Naive thymus-derived CD8-positive, alpha-beta T cell (primary cell): ENCODE measurements at places on chromosomes 1 and 21.

GRCh38 chr1:233440951-233441401, 113.5 kb downstream of the MAP3K21 start:
- DNase-seq = no peak

DNA sequence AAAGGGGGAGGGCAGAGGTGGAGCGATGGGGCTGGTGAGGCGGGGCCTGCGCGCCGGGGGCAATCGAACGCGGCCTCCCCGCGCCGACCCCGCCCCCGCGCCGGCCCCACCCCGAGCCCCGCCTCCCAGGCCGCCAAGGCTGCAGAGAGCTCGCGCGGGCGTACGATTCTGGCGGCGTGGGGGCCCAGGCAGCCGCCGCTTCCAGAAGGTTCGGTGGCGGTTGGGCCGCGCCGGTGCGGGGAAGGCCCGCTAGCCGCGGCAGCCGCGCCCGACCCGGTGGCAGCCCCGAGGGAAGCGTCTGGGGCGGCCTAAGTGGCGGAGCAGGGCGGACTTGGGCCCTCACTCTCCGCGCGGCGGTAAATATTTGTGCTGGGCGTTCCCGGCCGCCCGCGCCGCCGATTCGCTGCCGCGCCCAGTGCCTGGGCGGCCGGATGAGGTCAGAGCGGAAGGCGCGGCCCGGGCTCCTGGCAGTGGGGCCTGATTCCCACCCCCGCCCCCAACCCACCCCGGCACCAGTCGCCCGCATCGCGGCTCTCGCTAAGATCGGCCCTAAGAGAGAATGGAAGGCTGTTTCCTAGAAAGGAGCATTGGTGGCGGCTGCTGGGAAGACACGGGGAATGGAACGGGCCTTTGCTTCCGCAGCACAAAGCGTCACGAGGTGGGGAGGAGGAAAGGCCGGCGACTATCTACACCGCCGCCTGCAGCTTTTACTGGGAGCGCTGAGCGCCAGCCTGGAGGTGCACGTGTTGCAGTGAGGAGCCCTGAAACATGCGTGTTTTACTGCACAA, at the start of gene ACOT7:
TSS of gene ACOT7 (minus strand) at position 368 of the 788 bp plus-strand sequence. CDS start 368 bp downstream, outside the sequence.
- peak; percentile 89 for DNase-seq

- no peak for DNase-seq
Observed at GRCh38 chr1:161261261-161262235, 3.0 kb downstream of the PCP4L1 start.

GRCh38 chr1:42334240-42335049, 590 bp downstream of the FOXJ3 start:
- DNase-seq = no peak

- DNase-seq = no peak
Observed at GRCh38 chr1:14941864-14942263, 211.7 kb upstream of the TMEM51 start.

DNA sequence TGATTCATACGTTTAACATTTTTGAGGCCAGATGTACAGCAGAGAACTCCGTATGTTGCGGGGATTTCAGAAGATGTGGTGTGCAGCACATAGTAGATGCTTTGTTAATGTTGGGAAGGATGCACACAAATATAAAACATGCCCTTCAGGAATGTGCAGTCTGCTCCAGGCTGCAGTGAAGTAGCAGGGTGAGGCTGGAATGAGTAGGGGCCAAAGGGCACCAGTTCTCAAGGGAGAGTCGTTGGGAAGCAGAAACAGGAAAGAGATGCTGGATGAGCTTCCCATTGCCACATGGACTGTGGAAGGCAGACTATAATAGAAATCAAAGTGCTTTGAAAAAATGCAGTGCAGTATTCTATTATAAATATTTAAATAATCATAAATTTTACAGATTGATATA, 126.9 kb downstream of the NOS1AP start:
- no peak for DNase-seq
